M059J (cell line): ENCODE measurements at places on chromosomes 2 and 18.

DNA sequence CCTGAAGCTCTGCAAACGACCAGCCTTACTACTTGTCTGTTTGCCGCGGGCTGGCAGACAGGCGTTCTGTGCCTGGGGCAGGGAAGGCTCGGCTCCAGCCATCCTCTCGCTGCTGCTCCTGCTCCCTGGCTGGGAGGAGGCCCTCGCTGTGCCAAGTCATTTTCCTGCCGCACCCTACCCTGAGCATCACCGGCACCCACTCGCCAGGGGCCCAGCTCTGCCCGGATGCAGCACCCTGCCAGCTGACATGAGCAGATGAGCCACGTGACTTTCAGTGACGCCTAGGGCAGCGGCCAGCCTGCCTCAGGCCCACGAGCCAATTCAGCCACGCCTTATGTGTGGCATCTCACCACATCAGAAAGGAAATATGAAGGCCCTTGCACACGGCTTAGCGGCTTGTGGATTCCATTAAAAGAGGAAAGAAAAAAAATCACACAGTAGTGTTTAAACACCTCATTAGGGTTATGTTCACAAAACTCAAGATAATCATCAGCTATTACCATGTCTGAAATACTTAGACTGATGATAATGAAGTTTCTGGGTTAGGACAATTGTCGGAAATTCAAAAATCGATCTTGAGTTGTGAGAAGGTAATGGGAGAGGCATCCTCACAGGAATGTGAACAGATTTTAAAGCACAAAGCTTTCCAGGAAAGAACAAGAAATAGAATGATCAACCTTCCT, 250.5 kb downstream of the TWIST2 start:
- DNase-seq: no peak

GRCh38 chr18:10419420-10420103, 34.9 kb upstream of the APCDD1 start:
- peak; percentile 86 for DNase-seq

GRCh38 chr2:121046335-121046734, 238.7 kb downstream of the TFCP2L1 start:
- peak; percentile 75 for DNase-seq

DNA sequence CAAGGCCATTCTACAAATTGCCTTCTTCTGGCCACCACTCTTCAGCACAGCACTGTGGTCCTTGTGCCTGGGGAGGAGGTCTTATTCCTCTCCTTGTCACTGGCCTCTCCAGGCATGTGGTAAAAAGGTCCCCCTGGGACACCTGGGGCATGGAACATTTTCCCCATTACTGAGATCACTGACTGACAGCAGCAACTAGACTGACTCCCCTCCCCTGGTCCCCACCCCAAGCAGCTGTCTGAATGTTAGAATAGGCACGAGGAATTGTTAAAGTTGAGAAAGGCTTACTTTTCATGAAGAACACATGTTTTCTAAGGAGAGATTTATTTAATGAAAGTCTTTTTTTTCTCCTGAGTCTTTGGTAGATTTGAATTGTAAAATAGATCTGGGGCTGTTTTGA, 39.5 kb upstream of the RTN4 start:
- no peak for DNase-seq

DNA sequence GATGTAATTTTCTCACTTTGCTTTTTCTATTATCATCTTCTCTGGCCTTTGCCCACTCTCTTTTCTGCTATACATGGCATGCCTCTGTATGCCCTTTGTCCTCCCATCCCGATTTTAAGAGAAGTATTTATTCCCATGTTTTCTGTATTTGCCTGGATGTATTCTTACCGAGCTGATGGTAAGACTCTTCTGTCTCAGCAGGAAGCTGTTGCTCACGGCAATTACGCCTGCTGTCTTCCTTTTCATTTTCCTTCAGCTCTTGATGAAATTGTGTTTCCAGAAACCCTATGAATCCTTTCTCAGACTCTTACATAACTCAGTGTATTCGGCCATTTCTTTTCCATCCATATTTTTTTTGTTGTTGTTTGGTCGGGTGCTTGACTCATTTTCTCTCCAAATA, 121.6 kb downstream of the SP3 start:
- DNase-seq: no peak

GRCh38 chr2:24972315-24972961, 683 bp upstream of the DNAJC27 start:
- peak; percentile 33 for DNase-seq

- no peak for DNase-seq
Measured at GRCh38 chr2:202750763-202751427, 116.1 kb downstream of the FAM117B start.

DNA sequence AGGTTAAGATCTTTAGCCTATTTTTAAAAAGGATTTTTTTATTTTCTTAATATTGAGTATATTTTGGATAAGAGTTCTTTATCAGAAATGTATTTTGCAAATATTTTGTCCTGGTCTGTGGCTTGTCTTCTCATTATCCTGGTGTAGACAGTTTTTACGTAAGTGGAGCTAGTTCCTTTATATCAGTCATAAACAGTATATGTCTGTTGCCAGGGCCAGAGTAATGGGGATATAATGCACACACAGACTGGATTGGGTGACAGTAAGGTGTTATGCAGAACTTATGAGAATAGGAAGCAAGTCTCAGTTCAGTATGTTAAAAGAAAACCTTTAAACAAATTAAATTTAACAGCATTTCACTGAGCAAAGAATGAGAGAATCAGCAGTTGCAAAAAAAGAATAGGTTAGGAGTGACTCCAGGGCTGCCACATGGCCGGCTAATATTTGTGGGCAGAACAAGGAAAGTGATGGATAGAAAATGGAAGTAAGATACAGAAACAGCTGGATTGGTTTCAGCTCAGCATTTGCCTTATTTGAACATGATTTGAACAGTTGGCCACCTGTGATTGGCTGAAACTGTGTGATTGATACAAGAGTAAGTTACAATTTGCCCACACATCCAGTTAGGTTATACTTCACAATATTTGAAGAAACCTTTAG, 61.1 kb upstream of the ZNG1B start:
- DNase-seq: no peak

DNA sequence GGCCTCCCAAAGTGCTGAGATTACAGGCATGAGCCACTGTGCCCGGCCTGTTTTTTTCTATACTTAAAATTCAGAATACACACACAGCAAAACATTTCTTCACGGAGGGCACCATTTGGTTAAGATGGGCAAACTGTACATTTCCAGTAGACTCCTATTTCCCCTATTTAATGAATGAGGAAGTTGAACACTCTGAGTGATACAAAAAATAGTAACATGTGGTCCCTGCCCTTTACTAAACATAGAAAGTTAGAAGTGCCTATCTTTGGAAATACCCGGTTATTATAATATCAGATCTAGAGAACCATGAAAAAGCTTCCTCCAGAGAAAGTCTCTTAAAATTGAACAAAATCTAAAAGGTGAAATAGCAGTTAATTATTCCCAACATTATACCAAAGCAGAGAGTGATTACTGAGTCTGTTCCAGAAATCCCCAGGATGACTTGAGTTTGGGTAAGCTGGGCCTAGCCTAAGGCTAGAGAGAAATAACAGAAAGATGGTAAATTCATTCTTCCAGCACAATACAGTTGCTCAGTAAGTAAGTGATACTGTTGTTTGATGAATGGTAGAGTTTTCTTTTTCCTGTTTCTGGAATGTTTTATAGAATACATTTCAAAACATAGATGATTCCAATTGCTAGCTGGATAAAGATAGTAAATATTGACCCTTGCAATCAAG, 23.3 kb upstream of the RMC1 start:
- no peak for DNase-seq

DNA sequence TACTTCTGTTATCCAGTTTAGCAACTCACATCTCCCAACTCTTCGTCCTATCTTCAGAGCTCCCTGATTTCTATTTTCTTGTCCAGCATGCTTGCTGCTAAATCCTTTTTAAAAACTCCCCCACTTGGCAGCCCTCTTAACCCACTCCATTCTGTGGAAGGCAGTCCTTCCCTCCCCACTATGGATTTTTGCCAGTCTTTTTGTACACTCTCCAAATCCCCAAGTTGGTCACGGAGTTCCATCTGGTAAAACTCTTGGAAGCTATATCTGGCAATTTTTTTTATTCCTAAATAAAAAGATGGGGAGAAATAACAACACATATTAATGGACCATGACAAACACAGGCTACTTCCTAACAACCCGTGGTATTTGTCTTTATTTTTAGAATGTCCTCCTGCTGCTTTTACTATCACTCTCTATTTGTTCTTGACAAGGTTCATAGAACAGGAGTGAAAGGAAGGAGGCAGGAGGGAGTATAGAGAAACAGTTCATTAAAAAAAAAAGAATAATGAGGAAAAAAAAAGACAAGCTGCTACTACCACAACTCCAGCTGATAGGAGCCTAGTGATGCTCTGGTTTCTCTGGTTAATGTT, 120.0 kb upstream of the THSD7B start:
- no peak for DNase-seq

- no peak for DNase-seq
Measured at GRCh38 chr2:188209218-188209617, 82.5 kb upstream of the GULP1 start.

- peak; percentile 54 for DNase-seq
Measured at GRCh38 chr2:11073776-11074175, 81.5 kb upstream of the SLC66A3 start.

DNA sequence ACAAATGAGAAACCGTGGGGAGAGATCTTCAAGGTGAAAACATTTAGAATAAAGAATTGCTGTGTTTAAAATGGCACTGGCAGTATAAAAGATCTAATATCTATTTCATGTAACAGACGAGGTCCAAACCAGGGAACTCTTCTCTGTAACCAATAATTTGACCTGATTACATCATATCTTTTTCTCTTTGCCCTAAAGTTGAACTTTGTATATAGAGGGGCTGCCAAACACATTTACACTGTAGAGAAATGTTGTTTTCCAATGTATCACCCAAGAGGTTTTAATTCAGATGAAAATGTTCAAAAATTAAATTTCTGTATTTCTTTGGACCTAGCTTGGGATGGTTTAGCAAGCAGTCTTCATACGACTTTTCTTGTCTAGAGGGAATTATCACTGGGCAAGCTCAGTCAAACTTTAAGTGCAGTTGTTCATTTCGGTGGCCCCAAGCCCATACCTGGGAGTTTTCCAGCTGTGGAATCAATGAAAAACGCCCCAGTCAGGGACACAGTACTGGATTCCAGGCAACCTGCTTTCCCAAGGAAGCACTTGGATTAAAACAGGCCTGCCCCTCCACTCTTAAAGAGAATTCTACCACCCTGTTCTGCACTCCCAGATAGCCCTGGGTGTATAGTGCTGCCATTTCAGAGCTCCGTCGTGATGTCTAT, 208.5 kb upstream of the FN1 start:
- DNase-seq: no peak

DNA sequence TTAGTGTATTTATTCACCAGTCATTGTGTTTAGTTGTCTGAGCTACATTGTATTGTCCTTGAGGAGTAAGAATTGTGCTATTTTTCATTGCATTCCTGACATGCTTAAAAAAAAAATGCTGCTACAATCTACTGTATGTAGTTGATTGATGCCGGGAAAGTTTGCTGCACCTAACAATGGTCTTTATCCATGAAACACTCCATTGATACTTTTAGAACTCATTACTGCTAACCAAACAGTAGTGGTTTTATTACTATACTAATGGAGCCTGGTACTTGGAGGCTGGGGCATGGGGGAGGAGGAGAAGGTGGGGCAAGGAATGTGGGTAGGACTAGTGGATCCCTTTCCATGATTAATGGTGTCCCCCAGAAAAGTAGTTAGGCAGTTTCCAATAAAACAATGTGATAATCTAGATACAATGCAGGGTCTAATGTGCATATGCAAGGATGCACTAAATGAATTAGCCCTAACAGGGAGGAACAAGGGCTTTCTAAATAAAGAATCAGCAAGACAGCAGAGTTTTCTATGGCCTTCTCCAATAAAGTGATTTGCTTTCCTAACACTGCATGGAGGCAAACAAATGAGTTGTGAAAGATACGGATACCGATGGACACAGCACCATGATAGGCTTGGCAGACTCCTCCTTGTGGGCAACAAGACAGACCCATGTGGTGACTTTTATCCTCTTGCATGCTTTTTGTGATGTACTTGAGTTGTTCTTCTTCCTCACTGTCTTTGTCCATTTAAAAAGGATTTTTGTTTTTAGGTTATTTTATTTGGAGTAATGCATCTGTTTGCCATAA, 78.5 kb downstream of the FMNL2 start:
- no peak for DNase-seq

GRCh38 chr2:163682695-163683094, 53.1 kb downstream of the FIGN start:
- DNase-seq: peak; percentile 67

DNA sequence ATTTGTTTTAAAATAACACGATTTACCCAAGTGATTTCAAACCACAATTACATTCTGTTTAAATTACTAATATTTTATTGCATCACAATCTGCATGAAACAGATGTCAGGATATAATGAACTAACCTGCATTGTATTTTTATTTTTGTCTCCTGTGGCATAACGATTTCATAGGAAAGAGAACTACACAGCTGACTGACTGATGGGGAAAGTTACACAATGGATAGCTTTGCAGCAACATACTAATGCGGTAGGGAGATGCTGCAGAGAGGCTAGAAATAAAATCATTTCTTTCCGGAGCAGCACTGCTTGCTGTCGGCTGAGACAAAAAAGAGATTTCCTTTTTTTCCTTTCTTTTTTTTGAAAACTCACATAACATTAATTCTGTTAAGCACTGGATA, 36.9 kb downstream of the SCN1A start:
- DNase-seq: no peak
